H7 (cell line): ENCODE measurements at places on chromosomes 12 and 14. TPM values are rescaled to one million over a fixed set of nuclear protein-coding genes. Genes with fewer than 3 reads are reported as not detected.

Gene IKZF4
- 1.5 and 3.7 TPM in 2 replicates for total RNA-seq

Gene OR11H12
- total RNA-seq = not detected in 2 replicates

Gene DPF3
- 0.55 and 0.59 TPM in 2 replicates for total RNA-seq

Gene IAPP
- not detected in 2 replicates for total RNA-seq

Gene TEX52
- not detected in 2 replicates for total RNA-seq

Gene SYCP3
- not detected in 2 replicates for total RNA-seq

Gene COCH
- 9.4 and 11.4 TPM in 2 replicates for total RNA-seq

Gene SDS
- 0.33 and 0.66 TPM in 2 replicates for total RNA-seq

Gene KRT7
- 0.80 and 1.1 TPM in 2 replicates for total RNA-seq

Gene FSCB
- total RNA-seq = not detected in 2 replicates

Gene FAM90A1
- total RNA-seq = 2.6 and 4.6 TPM in 2 replicates

Gene MGST1
- total RNA-seq = 108 and 120 TPM in 2 replicates

Gene CPNE6
- total RNA-seq = 0.04 TPM in 1 of 2 replicates, not detected in the other

Gene AKAP6
- 0.22 and 0.28 TPM in 2 replicates for total RNA-seq

Gene IRAK3
- total RNA-seq = 0.28 and 0.41 TPM in 2 replicates

Gene LETMD1
- total RNA-seq = 39.9 and 45.5 TPM in 2 replicates

Gene DACT1
- 9.5 and 11.0 TPM in 2 replicates for total RNA-seq

Gene PTPRB
- total RNA-seq = 0.62 and 1.0 TPM in 2 replicates

Gene NTS
- total RNA-seq = 219 and 319 TPM in 2 replicates

Gene MDP1
- 18.6 and 23.6 TPM in 2 replicates for total RNA-seq

Gene CNTN1
- 2.9 and 4.3 TPM in 2 replicates for total RNA-seq

Gene RPL10L
- total RNA-seq = not detected in 2 replicates

Gene ADSS1
- total RNA-seq = 10.3 and 11.2 TPM in 2 replicates

Gene B4GALNT3
- 10.9 and 15.5 TPM in 2 replicates for total RNA-seq

Gene POLE2
- 30.8 and 36.5 TPM in 2 replicates for total RNA-seq

Gene FAM222A
- 2.5 and 3.7 TPM in 2 replicates for total RNA-seq

Gene LALBA
- not detected in 2 replicates for total RNA-seq

Gene KLHDC1
- total RNA-seq = 0.07 and 0.38 TPM in 2 replicates

Gene GLIPR1L1
- 12.8 and 17.6 TPM in 2 replicates for total RNA-seq

Gene DLGAP5
- 102 and 147 TPM in 2 replicates for total RNA-seq

Gene ADAM21
- total RNA-seq = 0.03 TPM in 1 of 2 replicates, not detected in the other

Gene CCDC196
- total RNA-seq = not detected in 2 replicates

Gene BIN2
- total RNA-seq = 0.14 TPM in 1 of 2 replicates, not detected in the other

Gene COX8C
- total RNA-seq = not detected in 2 replicates

Gene COL2A1
- 2.0 and 4.6 TPM in 2 replicates for total RNA-seq

Gene TMEM233
- total RNA-seq = not detected in 2 replicates

Gene GPR84
- total RNA-seq = not detected in 2 replicates

Gene FUT8
- total RNA-seq = 34.9 and 38.5 TPM in 2 replicates

Gene LIMA1
- 34.0 and 53.2 TPM in 2 replicates for total RNA-seq

Gene TROAP
- total RNA-seq = 46.1 and 48.0 TPM in 2 replicates

Gene MIS18BP1
- total RNA-seq = 46.3 and 73.3 TPM in 2 replicates

Gene NANOG
- 147 and 178 TPM in 2 replicates for total RNA-seq

Gene STYK1
- 2.0 and 2.9 TPM in 2 replicates for total RNA-seq

Gene PDZRN4
- total RNA-seq = 0.17 and 0.37 TPM in 2 replicates

Gene STAC3
- total RNA-seq = 0.90 and 1.6 TPM in 2 replicates

Gene GLTP
- total RNA-seq = 24.1 and 28.8 TPM in 2 replicates

Gene SMIM41
- not detected in 2 replicates for total RNA-seq

Gene PLBD1
- total RNA-seq = 42.1 and 43.8 TPM in 2 replicates

Gene KRT85
- total RNA-seq = not detected in 2 replicates

Gene OR10A7
- total RNA-seq = not detected in 2 replicates

Gene CEBPE
- 0.44 TPM in 1 of 2 replicates, not detected in the other for total RNA-seq

Gene CLEC12A
- total RNA-seq = not detected in 2 replicates

Gene ENDOU
- not detected in 2 replicates for total RNA-seq

Gene TMEM179
- total RNA-seq = 1.9 and 3.2 TPM in 2 replicates
